ENCODE measurements at places on chromosomes 13 and 19.
A peak's percentile ranks its signal among the peaks of the same experiment; 100 is the strongest.

DNA sequence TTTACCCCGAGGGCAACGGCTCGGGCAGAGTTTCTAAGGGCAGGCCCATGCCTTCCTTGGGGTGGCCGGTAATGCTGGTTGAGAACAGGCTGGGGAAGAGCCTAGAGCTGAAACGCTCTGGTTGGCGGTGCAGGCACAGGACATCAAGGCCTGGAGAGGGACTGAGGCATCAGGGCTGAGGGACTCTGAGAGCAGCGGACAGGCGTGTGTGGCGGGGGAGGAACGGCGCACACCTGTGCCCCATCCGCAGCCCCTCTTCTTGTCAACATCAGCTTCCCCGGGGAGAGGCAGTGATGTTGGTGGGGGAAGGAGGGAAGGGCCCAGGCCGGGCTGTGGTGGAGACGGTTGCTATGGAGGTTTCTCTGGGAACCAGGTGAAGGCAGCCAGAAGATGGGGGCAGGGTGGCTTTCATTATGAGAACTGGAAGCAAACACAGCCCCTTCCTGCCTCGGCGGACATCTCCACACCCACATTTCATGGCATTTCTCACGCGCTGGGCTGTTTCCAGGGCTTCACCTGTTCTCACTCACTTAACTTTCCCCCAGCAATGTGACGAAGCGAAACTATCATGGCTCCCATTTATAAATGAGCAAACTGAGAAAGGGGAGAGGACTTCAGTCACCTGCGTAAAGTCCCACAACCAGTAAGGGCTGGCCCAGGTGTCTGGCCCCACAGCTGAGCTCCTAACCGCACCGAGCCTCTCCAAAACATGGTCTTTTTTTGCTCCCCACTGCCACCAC lies 8.2 kb upstream of the ATF5 start:
- DNase-seq: no peak

DNA sequence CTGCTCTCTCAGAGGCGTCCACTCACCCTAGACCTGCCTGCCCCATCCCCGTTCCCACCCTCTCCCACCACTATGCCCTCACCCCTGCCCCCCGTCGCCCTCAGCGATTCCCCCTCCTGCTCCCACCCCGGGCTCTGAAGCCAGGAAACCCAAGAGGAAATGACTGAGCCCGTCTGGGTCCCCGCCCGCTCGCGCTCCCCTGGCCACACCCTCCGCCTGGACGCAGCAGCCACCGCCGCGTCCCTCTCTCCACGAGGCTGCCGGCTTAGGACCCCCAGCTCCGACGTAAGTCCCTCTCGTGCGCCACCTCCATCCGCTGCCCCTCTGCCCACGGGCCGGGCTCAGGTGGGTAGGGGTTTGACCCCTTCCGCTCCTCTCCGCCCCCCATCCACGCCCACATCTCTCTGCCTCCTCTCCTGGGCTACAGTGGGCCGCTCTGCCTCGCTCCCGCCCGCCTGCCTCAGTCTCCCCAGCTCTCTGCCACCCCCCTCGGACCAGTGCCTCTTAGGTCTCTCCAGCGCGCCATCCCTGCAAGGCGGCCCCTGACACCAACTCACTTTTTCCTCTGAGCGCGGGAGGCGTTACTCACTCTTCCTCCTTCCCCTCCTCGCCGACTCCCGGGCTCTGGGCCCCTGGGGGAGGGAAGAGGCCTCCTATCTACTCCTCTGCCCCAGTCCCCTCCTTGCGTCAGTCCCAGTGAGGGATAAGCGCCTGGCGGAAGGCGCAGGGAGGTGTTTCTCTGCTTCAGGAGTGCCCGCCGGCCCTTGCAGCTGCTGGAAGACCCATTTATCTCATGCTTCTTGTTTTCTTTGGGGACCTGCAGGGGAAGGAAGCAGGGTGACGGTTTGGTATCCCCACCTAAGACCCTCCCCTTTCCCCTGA lies at the start of gene FXYD5:
FXYD5 (plus strand) TSS at position 211 of the 882 bp plus-strand sequence. CDS start 816 bp downstream, outside the sequence.
- DNase-seq: peak; percentile 84

- no peak for DNase-seq
These were observed 636 bp upstream of the FOXO1 start for GRCh38 chr13:40666933-40667621.

GRCh38 chr13:35876601-35877000 lies 254.6 kb downstream of the DCLK1 start:
- DNase-seq: no peak

DNA sequence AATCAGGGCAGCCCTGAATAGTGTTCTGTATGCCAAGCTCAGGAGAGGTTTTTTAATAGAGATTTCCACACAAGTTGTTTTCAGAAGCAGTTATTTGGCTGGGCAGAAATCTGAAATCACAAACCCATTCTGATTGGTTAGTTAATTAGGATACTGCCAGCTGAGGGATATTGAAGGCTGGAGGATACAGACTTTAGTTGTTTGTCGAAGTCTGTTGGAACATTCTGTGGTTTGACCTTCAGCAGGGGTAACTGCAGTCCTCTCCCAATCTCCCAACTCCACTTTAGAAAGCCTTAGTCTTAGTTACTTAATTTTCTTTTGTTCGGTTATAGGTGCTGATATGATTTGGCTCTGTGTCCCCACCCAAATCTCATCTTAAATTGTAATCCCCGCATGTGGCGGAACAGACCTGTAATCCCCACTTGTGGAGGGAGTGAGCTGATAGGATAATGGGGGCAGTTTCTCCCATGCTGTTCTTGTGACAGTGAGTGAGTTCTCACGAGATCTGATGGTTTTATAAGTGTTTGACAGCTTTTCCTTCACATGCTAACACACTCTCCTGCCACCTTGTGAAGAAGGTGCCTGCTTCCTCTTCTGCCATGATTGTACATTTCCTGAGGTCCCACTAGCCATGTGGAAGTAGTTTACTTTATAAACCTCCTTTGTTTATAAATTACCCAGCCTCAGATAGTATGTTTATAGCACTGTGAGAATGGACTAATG lies 169.2 kb downstream of the GPC5 start:
- DNase-seq: no peak

GRCh38 chr13:75705395-75705794 lies 69.3 kb downstream of the LMO7 start:
- no peak for DNase-seq

- DNase-seq: no peak
These were observed 49.4 kb downstream of the SACS start for GRCh38 chr13:23384111-23384510.
